ENCODE measurements at places on chromosomes 1 and 21.

DNA sequence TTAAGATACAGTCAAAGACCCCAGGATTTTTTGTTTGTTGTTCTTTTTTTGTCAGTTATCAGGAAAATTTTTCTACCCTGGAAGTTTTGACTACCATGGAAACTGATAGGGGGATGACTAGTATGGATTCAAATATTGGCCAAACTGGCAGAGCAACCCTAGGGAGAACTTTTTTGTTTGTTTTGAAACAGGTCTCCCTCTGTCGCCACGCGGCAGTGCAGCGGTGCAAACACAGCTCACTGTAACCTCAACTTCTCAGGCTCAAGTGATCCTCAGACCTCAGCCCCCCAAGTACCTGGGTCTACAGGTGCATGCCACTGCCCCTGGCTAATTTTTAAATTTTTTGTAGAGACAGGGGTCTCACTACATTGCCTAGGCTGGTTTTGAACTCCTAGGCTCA, 46.6 kb downstream of the TOR3A start:
- no peak for DNase-seq

GRCh38 chr1:58908561-58909560, 125.0 kb upstream of the JUN start:
- DNase-seq: no peak

- no peak for DNase-seq
Measured at GRCh38 chr1:179821524-179821923, 56.1 kb downstream of the TOR1AIP2 start.

- DNase-seq: no peak
Measured at GRCh38 chr1:244224487-244225430, 173.7 kb downstream of the ZBTB18 start.

GRCh38 chr1:152768847-152769533, 6.0 kb upstream of the LCE1F start:
- DNase-seq: no peak

DNA sequence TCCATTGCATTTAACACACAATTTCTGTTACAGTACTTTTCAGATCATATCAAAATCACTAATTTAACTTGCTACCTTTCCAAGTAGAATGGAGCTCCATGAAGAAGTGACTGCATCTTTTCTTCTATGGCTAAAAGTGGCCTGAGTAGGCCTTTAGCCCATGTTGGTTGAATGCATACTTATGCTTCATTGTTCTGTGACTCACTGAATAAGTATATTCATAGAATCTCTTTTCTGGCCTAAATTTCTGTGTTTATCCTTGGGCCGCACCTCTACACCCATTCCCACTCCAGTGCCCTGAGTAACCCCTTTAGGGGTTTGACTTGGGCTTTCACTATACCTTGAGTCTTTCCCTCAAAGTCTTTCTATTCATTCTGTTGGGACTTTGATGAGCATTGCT, 42.1 kb upstream of the ARHGAP29 start:
- DNase-seq: no peak

- DNase-seq: no peak
Measured at GRCh38 chr21:35616090-35616489, 444.2 kb downstream of the SETD4 start.

GRCh38 chr1:14896381-14897079, 257.0 kb upstream of the TMEM51 start:
- DNase-seq: no peak

- DNase-seq: no peak
Measured at GRCh38 chr1:168910403-168910802, 181.4 kb upstream of the DPT start.

GRCh38 chr21:45818904-45819285, 162.7 kb upstream of the COL6A1 start:
- DNase-seq: no peak

- DNase-seq: no peak
Measured at GRCh38 chr1:1306661-1307260, 969 bp downstream of the ACAP3 start.

GRCh38 chr1:231970684-231971083, 344.1 kb downstream of the DISC1 start:
- DNase-seq: no peak

- DNase-seq: peak; percentile 61
Measured at GRCh38 chr1:218384581-218384993, 39.5 kb downstream of the TGFB2 start.

GRCh38 chr1:25985171-25985570, 12.7 kb downstream of the PAFAH2 start:
- DNase-seq: no peak

GRCh38 chr1:44587796-44588460, 86.4 kb downstream of the TMEM53 start:
- no peak for DNase-seq

DNA sequence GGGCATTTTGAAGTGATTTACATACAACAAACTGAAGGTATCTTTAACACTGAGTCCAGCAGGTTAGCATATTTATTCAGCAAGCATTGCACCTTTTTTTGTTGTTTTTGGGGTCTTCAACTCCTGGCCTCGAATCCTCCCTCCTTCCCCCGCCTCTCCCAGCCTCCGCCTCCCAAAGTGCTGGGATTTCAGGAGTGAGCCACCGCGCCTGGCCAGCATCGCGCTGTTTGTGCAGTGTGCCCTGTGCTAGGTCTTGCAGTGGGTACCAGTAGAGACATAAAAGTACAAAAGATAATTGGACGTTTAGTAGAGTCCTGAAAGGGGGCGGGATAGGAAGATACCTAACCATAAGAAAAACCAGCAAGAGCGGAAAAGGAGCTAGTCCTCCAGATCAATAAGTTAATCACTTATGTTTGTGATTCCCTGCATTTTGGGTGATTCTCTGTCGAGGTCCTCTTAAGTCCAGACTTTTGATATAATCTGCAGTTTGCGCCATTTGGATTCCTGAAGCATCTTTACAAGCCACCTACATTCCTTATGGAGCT, 111.8 kb downstream of the OSBPL9 start:
- DNase-seq: no peak

- DNase-seq: no peak
Measured at GRCh38 chr1:97004054-97004453, 282.5 kb downstream of the PTBP2 start.

DNA sequence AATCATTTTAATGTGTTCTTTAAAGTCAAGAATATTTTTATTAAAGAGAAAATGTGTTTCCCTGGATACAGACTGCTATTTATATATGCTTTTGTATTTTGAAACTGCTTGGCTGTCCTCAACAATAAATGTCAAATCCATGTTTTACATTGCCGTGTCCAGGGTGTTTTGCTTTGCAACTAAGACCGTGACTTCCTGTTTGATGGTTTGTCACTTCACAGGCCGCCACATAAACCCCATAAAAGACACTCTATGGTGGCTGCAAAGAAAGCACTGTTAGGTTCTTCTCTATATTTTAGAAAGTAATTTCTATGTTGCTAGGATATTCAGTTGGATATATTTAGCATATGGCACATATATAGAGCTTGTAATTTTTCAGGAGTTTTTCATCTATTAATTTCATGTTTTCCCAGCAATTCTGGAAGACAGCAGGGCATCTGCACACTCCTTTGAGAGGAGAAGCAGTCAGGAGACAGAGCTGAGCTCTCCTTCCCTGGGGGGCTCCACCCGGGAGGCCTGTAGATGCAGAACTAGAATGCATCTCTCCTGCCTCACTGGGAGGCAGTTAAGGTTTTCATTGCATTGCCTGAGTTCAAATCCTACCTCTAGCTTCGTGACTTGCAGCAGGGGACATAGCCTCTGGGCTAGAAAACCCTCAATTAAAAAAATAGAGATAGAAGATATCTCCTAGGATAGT, 33.1 kb downstream of the PRDM2 start:
- DNase-seq: no peak

- no peak for DNase-seq
Measured at GRCh38 chr21:41536076-41536826, 28.3 kb upstream of the TMPRSS2 start.

GRCh38 chr1:180402551-180402950, 99.8 kb downstream of the ACBD6 start:
- DNase-seq: no peak

DNA sequence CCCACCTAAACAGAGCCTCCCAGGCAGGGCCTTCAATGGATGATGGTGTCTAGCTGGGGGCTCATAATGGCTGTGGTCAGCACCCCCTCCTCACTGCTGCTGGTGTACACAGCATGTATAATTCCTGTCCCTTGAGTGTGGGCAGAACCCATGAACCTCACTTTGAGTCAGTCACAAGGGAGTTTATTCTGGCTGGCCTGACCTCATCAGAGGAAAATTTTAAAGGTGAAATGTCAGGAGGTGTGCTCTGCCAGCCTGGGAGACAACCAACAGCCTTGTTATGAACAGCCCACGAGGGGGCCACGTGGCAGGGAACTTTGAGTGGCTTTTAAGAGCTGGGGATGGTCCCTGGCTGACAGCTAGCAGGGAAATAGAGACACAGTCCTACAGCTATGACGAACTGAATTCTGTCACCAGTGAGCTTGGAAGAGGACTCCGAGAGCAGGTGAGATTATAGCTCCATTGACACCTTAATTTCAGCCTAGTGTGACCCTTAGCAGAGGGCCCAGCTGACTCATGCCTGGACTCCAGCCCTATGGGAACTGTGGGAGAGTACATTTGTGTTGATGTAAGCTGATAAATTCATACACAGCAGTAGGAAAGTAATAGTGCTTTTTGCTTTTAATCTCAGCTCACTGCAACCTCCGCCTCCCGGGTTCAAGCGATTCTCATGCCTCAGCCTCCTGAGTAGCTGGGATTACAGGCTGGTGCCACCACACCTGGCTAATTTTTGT, 73.5 kb upstream of the RUNX3 start:
- no peak for DNase-seq

DNA sequence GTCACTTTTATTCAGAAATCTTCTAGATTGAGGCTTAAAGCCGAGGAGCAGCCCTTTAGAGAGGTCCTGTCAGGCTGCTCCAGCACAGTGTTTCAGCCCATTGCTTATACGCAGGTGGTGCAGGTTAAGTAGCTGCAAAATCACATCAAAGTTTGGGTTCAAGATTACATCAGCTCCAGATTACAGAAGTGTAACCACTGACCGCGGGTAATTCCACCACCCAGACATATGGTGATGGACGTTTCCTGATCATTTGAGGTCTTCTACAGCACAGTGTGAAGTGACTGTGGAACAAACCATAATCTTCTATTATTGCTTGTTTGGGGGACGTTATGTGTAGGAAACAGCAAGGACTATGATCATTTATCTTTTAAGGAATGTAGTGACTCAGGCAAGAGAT, 11.8 kb downstream of the C1orf115 start:
- no peak for DNase-seq

DNA sequence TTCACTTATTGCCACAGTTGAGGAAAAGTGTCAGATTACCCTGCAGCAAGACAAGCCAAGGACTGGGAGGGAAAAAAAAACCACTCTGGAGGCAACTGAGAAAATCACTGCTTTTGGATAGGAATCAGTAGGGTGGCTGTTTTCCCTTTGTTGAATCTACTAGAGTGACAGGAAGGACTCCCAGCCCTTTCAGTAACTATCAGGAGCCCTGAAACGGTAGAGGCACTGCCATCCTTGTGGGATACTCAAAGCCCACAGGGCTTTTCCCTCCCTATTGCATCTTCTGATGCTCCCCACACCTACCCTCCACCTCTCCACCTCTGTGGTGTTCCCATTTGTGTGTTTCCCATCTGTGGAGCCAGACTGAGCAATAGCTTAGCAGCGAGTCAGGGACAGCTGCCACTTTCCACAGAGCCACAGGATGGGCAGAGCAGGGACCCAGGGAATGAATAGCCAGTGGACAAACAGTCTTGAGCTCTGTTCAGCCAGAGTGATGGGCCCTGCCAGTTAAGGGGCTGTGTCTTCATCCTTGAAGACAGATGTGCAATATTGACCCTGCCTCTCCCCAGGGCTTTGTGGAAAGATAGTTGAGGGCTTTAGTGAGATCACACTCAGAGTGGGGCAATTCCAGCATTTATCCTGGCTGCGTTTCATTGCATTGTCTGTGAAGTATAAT, 13.9 kb downstream of the UBIAD1 start:
- no peak for DNase-seq

DNA sequence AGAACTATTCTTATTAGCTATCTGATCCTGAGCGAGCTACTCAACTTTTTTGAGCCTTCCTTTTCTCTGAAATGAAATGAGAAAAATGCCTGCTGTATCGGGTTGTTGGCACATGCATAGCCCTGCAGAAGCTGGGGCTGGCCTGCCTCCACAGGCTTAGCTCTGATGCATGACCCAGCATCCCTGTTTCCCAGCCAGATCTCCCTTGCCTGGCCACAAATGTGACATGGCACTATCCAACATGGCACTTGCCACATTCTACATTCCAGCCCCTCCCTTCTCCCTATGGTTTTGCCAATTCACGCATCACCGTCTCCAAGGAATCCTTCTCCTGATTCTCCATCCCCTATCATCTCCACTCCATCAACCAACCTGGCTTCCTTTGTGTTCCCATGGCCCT, 13.8 kb downstream of the RNU5D-1 start:
- no peak for DNase-seq

DNA sequence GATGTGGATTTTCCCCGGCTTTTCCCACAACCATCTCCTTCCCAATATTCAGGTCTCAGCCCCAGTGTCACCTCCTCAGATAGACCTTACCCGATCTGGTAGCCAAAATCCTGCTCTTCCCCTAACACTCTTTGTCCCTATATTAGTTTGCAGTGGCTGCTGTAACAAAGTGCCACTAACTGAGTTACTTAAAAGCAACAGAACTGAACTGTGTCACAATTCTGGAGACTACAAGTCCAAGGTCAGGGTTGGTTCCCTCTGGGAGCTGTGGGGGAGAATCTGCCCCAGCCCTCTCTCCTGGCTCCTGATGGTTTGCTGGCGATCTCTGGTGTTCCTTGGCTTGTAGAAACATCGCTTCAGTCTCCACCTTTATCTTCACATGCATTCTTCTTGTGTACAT, 64.0 kb downstream of the NENF start:
- no peak for DNase-seq

GRCh38 chr1:171313319-171313834, 606 bp upstream of the FMO4 start:
- no peak for DNase-seq

GRCh38 chr1:58921342-58921741, 137.5 kb upstream of the JUN start:
- no peak for DNase-seq

GRCh38 chr1:234605399-234605982, 4.5 kb downstream of the IRF2BP2 start:
- DNase-seq: no peak

DNA sequence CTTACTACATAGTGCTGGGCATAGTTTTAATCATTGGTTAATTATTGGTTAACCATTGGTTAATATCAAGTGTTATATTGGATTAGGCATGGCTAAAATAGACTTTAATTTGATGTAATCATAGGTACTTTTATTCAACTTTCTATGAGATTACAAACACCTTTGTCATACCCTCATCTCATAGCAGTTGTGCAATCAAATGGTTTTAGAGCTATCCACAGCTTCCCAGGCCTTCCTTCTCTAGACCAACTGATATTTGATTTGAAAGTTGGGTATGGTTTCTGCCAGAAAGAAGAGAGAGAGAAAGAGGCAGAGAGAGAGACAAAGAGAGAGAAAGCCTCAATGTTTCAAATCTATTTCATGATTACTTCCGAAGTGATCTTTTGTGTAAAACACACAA, 9.6 kb upstream of the RGS1 start:
- DNase-seq: no peak
